PC-9 (cell line): ENCODE measurements at places on chromosomes 7 and 10. TPM values are rescaled to one million over a fixed set of nuclear protein-coding genes. Genes with fewer than 3 reads are reported as not detected.
A peak's percentile ranks its signal among the peaks of the same experiment; 100 is the strongest.

ABCB4 gene
- total RNA-seq, result not detected in 2 replicates

DNA sequence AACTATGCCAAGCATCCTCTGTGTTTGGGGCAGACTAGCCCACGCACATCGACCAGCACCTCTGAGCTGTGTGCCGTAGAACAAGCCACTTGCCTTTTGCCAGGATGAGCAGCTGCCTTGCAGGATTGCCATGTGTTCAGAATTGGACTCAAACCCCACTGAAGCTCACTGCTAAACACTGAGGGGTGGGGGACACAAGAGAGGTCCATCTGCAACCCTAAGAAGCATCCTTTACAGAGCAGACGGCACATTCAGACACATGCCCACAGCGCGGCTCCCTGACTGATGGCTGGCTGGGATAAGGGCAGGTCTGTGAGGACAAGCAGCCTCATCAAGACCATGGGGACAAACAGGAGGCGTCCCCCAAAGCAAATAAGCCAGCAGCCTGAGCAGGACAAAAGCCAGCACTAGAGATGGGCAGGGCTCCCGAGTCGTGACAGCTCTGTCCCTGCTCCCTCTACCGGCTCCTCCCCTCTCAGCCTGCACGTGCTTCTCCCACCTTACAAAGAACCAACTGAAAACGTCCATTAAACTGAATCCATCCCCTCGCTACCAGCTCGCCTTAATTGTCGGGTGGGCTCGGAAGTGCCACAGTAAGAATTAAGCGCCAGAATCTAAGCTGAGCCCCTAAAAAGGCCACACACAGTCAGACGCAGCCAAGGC lies 114.2 kb downstream of the PRKAG2 start:
- no peak for DNase-seq
- no peak overlapping the region for H3K27ac ChIP-seq
- no peaks in the 10 kb centered on the region for H3K27me3 ChIP-seq
- H3K4me3 ChIP-seq, result no peak overlapping the region
- no peaks in the 10 kb centered on the region for H3K36me3 ChIP-seq

GPRIN2 gene
- total RNA-seq, result 33.1 and 53.6 TPM in 2 replicates

- no peak for DNase-seq
- no peaks in the 10 kb centered on the region for H3K4me1 ChIP-seq
- no peak overlapping the region for H3K27ac ChIP-seq
- H3K4me3 ChIP-seq, result no peak overlapping the region
Observed at GRCh38 chr7:102186306-102186705, 100.4 kb upstream of the SH2B2 start.

GBX1 gene
- not detected in 2 replicates for total RNA-seq

- peak overlapping the region; percentile 25 for H3K27ac ChIP-seq
- peaks cover 62% of the 10 kb centered on the region for H3K4me1 ChIP-seq
- no peak overlapping the region for H3K4me3 ChIP-seq
- peak; percentile 72 for DNase-seq
Observed at GRCh38 chr10:74008212-74008731, 10.4 kb downstream of the VCL start.
